ENCODE measurements at places on chromosomes 5 and 9.

DNA sequence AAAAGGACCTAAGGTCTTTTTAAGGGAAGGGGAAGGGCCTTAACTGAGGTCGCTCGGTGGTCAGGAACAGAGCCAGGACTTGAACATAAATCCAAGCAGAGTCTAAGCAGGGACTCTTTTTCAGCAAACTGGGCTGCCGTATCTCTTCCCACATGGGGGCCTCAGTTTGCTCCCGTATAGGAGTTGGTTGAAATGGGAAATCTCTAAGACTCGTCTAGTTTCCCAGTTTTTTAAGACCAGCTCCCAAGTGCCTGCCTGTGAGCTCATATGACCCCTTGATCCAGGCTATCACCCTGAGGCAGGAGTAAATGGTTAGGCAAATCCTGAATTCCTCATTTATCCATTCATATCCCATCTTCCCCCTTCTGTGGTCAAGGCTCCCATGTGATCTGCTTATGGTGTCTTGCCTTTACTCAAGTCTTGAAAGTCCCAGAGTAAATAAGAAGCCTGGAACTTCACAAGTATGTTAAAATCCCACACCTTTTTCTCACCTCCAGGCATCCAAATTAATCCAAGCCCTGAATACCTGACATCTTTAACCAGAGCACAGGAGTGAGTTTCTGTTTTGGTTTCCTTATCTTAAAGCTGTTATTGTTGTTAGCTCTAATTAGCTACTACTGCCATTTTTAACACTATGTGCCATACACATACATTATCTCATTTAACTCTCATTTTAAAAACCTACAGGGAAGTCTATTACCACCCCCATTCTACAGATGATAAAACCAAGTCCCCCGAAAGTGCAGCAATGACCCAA, 3.0 kb downstream of the ARSI start:
- no peak for DNase-seq

DNA sequence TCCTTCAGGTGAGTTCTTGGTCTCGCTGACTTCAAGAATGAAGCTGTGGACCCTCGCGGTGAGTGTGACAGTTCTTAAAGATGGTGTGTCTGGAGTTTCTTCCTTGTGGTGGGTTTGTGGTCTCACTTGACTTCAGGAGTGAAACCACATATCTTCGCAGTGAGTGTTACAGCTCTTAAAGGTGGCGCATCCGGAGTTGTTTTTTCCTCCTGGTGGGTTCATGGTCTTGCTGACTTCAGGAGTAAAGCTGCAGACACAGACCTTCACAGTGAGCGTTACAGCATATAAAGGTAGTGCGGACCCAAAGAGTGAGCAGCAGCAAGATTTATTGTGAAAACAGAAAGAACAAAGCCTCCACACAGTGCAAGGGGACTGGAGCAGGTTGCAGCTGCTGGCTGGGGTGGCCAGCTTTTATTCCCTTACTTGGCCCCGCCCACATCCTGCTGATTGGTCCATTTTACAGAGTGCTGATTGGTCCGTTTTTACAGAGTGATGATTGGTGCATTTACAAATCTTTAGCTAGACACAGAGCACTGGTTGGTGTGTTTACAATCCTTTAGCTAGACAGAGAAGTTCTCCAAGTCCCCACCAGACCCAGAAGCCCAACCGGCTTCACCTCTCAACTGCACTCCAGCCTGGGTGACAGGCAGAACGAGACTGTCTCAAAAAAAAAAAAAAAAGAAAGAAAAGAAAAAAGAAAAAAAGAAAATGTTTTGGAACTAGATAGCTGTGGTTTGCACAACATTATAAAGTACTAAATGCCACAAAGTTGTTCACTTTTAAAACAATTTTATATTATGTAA, 9.1 kb upstream of the ERMP1 start:
- no peak for DNase-seq

- no peak for DNase-seq
Observed at GRCh38 chr5:158398360-158399201, 539.6 kb upstream of the CLINT1 start.

DNA sequence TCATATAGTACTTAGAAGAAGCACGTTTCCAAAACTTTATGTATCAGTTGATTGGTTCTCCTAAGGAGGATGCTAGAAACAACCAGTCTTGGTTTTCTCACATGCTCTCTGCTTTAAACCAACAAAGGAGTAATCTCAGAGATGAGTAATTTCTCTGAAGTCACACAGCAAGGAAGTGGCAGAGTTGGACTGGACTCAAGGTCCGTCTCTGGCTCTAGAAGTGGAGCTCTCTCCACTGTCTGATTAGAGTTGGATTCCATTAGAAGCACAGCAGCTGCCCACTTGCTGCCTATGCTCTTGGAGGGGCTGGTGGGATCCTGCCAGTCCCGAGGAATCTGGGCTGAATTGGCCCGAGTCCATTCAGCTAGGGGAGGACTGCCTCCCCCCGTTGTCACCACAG, 21.0 kb downstream of the RALGPS1 start:
- no peak for DNase-seq

GRCh38 chr5:33975852-33976251, 8.6 kb downstream of the SLC45A2 start:
- no peak for DNase-seq

- no peak for DNase-seq
Observed at GRCh38 chr9:20623021-20623747, 885 bp upstream of the MLLT3 start.

DNA sequence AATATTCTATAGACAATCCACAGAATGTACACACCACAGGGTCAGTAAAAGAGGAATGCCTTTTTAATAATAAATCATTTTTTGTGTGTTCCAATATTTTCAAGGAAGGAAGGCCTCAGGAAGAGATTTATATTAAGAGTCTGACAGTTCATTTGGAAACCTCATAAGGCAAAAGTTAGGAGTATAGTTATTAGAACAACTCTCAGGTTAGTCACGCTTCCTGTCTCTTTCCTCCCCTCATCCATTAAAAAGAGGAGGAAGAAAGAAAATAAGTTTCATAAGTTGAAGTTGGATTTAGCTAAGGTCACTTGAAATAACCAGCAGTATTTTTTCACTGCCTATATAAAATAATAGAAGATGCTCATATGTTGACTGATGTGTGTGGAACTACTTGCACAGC, 863.2 kb downstream of the PTPRD start:
- DNase-seq = no peak

DNA sequence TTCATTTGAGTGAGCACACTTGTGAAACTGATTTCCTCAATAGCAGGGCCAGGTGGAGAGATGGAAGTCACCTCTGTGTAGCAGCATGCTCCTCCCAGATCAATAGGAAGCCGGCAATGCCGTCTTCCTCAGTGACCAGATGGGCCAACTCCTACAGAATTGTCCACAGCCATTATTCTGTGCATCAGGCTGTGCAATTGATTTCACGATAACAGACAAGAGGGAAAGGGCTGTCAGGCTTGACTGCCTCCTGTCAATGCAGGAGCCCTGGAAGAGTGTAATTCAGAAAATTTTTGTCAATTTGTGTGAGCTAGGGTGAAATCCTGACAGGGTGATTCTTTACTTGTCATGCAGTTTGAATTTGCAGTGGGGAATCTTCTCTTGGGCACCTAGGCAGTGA, 838.4 kb upstream of the NUDT12 start:
- DNase-seq = no peak

GRCh38 chr9:132008184-132008803, 71.4 kb downstream of the MED27 start:
- no peak for DNase-seq

DNA sequence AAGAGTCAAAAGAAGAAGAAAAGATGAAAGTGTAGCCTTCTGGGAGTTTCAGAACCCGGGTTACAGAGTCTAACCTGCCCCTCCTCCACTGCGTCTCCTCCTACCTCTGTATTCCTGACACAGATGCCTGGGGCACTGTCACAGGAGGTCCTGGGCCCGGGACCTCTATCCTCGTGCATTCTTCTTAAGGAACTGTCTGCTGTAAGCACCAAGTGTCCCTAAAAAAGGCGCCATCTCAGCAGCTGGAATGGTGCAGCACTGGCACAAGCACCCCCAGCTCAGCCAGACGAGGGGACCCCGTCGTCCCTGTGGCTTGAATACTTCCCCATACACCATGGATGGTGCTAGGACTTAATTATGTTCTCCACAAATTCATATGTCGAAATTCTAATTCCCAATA, 35.8 kb upstream of the MVB12B start:
- DNase-seq = no peak

DNA sequence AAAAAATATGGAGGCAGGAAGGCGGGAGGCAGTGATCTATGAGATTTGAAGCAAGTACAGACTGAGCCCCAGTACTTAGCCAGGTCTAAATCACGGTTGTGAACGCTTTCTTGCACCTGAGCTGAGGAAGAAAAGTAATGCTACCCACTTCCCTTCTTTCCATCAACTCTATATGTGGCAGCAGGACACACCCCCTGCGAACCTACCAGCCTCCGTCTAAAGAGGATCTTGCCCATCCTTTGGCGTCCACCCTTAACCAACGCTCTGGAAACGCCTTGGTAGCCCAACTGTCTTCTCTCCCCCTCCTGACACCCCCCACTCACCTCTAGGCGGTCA, 545 bp downstream of the HMGCS1 start:
- DNase-seq = no peak

GRCh38 chr5:34708777-34709176, 52.6 kb downstream of the RAI14 start:
- no peak for DNase-seq

GRCh38 chr9:109852556-109852955, 72.6 kb downstream of the PALM2AKAP2 start:
- no peak for DNase-seq

DNA sequence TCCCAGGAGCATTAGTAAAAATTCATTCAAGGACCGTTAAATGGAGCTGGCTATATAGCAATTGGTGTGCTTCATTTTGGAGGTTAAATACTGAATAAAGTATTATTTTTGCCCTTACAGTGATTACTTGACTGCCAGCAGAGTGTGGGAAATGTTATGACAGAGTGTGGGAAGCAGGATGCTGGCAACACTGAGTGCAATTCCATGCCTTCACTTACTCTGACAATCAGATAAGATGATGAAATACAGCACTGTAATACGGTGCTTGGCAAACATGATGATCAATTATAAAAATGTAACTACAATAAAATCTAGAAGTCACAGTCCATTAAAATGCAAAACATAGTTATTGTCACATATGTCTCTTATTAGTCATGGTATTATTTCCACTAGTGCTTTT, 651.3 kb downstream of the PTPRD start:
- no peak for DNase-seq

GRCh38 chr5:19577882-19578281, 410.1 kb downstream of the CDH18 start:
- no peak for DNase-seq

DNA sequence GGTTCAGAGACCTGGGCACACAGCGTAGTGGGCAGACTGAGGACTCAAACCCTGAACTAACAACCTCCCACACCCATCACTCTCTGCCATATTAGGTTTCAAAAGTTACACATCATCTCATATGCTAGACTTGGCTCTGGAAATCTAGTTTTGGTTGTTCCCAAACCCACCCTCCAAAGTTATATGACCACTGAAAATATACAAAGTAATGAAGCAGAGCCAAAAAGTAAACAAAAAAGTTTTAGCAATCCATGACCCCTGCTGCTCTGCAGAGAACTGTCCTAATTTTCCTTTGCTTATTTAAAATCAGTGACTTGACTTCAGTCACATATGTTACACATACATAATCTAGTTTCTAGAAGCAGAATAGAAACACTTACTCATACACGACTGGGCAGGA, 155.6 kb upstream of the TAS2R1 start:
- no peak for DNase-seq

DNA sequence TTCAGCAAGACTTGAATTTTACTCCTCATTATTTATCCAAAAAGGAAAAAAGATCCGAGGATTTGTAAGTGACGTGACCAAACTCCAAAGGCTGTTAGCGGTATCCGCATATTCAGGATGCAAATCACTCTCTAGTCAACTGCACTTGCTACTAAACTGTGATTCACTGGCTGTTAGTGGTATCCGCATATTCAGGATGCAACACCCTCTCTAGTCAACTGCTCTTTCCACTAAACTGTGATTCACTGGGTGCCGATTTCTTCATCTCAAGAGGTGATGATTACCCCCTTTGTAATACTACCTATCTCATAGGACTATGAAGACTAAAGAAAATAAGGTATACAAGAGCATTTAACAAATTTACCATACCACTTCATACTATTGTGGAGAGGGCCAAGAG, 5.7 kb downstream of the MAPKAP1 start:
- no peak for DNase-seq

DNA sequence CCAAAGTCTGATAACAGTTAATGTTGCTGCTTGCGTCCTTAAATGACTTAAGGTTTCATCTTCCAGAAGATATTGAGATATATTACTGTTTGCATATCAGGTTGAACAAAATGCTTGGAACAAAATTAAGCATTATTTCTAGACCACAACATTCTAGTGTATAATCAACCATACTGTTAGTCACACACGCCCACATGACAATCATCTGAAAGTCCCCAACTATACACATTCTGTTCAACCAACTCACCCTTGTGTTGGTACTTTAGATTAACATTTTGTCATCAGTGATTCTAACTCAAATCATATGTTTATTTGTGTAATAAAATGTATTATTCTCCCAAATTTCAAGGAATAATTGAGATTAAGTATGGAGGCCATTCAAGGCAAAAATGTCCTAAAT, 47.3 kb downstream of the LURAP1L start:
- no peak for DNase-seq

GRCh38 chr9:7560669-7561305, 238.8 kb downstream of the DMAC1 start:
- no peak for DNase-seq

DNA sequence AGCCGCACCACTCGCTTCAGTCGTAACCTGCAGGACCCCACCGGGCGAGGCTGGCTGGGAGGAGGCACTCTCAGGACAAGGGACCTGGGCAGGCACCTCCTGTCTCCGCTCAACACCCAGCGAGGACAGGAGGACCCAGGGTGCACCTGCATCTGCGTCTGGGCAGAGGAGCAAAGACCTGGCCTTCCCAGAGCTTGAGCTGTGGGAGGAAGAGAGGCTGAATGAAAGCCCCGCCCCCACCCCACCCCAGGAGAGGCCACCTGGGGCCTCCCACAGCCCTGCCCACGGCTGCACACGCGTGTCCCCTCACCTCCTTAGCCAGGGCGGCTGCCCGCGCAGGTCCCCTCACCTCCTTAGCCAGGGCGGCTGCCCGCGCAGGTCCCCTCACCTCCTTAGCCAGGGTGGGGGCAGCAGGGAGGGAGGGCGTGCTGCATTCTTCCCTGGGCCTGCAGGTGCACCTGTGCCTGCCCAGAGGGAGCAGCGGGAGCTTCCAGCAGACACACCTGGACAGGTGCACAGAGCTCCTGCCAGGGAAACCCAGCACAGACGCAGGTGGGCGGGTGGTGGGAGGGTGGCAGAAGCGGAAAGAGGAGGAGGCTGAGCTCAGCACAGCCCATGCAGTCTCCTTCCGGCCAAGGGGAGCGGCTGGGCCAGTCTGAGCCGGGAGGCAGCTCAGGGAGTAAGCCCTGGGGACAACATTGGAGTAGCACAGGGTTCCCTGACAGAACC, 18.5 kb upstream of the SLC12A7 start:
- DNase-seq = no peak

Data from esophagus squamous epithelium (tissue), 5 donors.